Left lobe of liver (tissue), 2 donors: ENCODE measurements at places on chromosomes 11 and 22. TPM values are rescaled to one million over a fixed set of nuclear protein-coding genes. Genes with fewer than 3 reads are reported as not detected.
A peak's percentile ranks its signal among the peaks of the same experiment; 100 is the strongest.

LRRC55 gene
- total RNA-seq, result 0.13 TPM

GRCh38 chr22:25169278-25170031 lies 30.2 kb upstream of the CRYBB3 start:
- DNase-seq, result peak; percentile 97

DNA sequence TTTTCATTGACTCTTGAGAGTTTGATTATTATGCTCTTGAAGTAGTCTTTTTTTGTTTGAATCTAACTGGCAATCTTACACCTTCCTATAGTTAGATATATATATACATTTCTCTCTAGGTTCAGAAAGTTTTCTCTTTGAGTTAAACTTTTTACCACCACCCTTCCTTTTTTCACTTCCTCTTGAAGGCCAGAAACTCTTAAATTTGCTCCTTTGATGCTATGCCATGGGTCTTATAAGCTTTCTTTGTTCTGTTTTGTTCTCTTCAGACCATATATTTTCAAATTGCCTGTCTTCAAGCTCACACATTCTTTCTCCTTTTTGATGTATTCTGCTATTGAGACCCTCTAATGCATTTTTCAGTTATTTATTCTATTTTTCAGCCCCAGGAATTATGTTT lies 513.5 kb upstream of the CNTN5 start:
- DNase-seq, result no peak

MPZL3 gene
- 5.8 TPM for total RNA-seq

GRCh38 chr11:126146454-126147192 lies 64.8 kb downstream of the RPUSD4 start:
- DNase-seq, result no peak

DNA sequence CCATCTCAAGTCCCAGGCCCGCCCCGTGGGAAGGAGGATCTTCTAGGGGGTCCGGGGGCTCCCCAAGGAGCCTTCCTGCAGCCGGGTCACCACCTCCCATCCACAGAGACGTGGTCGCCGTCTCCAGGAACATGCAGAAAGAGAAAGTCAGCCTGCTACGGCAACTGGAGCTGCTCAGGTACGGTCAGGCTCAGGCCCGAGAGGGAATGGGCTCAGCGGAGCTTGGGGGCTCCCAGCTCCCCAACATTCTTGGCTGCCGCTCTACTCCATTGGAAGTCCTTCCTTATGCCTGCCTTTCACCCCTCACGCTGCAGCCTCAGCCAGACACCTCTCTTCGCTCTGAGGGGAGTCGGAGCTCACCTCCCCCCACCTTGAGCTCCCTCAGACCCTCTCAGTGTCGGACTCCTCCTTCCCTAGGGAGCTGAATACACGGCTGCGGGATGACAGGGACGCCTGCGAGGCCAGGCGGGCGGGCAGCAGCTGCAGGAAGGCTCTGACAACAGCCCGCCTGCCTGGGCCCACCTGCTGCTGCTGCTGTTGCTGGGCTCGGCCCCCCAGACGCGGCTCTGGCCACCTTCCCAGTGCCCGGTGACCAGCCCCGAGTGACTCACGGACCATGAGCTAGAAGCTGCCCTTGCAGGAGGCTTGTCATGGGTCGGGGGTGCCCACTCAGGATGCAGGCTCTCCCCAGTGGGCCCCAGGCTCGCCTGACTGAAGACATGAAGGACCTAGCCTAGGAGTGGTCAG lies 1.5 kb upstream of the CD151 start:
- DNase-seq, result peak; percentile 53

- no peak for DNase-seq
Measured at GRCh38 chr11:42593441-42593840, 718.4 kb upstream of the API5 start.

ENTHD1 gene
- total RNA-seq, result not detected

GRCh38 chr11:37115963-37116362 lies 517.9 kb upstream of the RAG2 start:
- DNase-seq, result no peak

- DNase-seq, result peak; percentile 19
Measured at GRCh38 chr11:1326435-1327063, 17.1 kb upstream of the TOLLIP start.

DNA sequence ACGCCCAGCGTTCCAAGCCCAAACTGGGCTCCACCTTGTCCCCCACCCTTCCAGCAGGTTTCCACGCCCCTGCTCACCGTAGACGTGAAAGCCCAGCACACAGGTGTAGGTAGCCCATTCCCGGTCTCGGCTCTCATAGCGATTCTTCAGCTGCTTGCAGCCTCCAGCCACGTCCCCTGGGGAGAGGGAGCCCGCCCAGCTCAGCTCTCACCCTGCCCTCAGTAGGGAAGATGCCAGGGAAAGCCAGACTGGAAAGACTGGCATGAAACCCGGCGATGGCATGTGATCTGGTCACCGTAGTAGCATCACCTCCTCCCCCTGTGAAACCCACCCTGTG lies 1.4 kb upstream of the MTA2 start:
- DNase-seq, result no peak

- no peak for DNase-seq
Measured at GRCh38 chr22:42623301-42623751, 8.6 kb upstream of the POLDIP3 start.

DNA sequence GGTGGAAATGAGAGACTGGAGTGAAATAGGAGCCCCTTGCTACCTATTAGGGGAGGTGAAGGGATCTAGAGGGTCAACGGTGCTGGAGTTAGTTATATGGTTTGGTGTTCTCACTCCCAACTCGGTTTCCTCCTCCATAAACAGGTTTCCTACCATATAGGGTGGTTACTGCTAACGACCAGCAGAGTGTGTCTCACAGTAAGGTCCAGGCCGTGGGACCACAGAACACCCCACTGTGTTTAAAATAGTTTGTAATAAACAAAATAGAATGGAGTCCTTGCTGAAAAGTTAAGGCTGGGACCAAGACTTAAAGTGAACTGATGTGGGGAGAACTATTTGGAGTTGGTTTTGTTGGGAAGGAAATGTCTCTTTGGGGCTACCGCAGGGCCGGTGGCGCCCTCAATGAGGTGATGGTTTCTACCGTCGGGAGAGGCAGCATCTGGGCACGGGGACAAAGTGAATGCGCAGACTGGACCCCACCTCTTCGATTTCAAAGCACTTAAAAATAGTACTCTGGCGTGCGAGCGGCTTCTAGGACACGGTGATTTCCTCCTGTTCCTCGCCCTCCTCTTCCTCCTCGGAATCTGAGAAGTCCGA lies 4.5 kb downstream of the DBX1 start:
- no peak for DNase-seq

- DNase-seq, result no peak
Measured at GRCh38 chr22:37079158-37079557, 27.6 kb downstream of the KCTD17 start.

PATE4 gene
- not detected for total RNA-seq

- DNase-seq, result peak; percentile 85
Measured at GRCh38 chr22:50544078-50544745, 1.5 kb upstream of the KLHDC7B start.

SLC15A3 gene
- total RNA-seq, result 8.8 TPM

MMP11 gene
- total RNA-seq, result 0.38 TPM

GRCh38 chr11:82802710-82803109 lies 69.0 kb upstream of the FAM181B start:
- no peak for DNase-seq

- DNase-seq, result no peak
Measured at GRCh38 chr11:28457481-28458065, 349.4 kb downstream of the METTL15 start.

RAD9A gene
- total RNA-seq, result 14.9 TPM

DNA sequence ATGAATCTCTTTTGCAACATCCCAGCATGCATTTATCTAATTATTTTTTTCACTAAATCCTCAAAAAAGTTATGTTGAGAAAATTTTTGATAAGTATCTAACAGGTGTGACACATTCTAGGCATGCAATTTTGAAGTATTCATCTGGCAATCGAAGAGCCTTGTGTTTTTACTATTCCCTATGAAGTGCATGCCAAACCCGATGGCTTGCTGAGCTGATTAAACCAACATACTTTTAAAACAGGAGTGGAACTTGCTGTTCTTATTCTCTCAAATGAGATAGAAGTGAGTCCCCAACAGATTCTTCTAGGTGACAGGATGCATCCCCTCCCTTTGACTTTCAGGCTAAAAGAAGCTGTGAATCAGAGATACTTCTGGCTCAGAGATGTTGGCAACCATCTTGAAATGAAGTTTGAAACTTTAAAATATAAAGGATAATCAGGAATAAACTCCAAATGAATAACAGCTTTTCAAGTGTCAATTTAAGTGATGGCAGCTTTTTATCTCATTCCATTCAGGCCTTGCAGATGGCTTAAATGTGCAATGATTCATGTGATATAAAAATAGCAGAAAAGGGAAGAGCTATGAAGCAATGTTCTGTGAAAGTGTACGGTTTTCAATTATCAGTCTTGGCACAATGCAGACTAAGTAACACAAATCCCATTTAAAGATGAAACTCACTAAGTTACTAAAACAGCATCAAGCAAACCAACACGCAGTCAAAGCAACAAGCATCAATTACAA lies 67.7 kb downstream of the APOL5 start:
- no peak for DNase-seq

- DNase-seq, result no peak
Measured at GRCh38 chr11:64027651-64028397, 7.9 kb upstream of the FLRT1 start.

DNA sequence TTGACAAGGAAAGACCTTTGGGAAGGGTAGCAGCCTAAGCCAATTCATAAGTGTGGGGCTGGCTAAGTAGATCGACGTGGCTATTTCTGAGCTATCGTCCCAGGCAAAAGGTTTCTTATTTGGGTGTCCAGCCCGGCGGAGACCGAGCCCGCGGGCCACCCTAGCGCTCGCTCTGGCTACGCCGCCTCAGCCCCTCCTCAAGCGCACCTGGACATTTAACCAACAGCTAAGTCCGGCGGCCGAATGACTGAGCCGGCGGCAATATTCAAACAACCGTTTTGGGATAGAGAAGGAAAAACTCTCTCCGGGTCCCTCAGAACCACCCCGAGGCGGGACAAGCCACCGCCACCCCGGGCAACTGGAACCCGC lies 457 bp downstream of the RNF141 start:
- peak; percentile 71 for DNase-seq

DNA sequence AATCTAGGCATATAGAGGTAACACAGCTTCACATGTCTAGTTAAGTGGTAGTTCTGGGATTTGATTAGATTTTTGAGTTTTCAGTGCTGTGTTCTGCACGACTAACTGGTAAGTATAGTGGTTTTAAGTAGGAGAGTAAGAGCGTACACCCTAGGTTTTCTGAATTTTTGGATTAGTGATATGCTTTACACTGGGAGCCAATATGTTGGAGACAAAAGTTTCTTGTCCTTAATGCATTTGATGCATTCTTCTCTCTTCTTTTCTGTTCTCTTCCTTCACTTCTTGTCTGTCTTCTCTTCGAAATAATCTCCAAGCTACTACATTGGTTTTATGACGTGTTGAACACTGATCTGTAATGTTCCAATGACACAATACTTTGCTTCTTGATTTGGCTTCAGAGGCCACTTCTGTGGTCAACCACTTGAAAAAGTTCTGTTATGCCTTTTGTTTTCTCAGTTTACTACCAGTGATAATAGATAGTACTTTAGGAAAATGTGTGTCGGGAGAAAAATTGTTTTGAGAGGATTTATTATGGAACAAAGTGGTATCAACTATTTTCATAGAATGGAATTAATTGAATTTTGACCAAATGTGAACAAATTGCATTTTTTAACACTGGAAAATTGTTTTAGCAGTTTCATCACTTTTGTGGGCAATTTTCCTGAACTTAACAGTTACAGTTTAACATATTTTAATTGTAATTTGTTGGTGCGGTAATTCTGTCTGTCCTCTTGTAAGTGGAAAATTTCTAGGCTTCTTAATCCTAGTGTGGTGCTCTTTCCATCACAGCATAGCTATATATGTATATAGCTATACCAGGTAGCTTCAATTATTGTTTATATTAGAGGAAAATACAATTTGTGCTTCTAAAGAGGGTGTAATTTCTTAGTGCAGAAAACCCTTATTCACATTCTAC lies 2.6 kb downstream of the PDE3B start:
- DNase-seq, result no peak

- no peak for DNase-seq
Measured at GRCh38 chr22:47902646-47903180, 1140.3 kb downstream of the TBC1D22A start.

SOX6 gene
- total RNA-seq, result 14.1 TPM

GRCh38 chr11:110772863-110773262 lies 60.6 kb upstream of the ARHGAP20 start:
- no peak for DNase-seq

ADAMTS15 gene
- 0.15 TPM for total RNA-seq

- no peak for DNase-seq
Measured at GRCh38 chr11:117941976-117942654, 12.9 kb upstream of the TMPRSS13 start.

DNA sequence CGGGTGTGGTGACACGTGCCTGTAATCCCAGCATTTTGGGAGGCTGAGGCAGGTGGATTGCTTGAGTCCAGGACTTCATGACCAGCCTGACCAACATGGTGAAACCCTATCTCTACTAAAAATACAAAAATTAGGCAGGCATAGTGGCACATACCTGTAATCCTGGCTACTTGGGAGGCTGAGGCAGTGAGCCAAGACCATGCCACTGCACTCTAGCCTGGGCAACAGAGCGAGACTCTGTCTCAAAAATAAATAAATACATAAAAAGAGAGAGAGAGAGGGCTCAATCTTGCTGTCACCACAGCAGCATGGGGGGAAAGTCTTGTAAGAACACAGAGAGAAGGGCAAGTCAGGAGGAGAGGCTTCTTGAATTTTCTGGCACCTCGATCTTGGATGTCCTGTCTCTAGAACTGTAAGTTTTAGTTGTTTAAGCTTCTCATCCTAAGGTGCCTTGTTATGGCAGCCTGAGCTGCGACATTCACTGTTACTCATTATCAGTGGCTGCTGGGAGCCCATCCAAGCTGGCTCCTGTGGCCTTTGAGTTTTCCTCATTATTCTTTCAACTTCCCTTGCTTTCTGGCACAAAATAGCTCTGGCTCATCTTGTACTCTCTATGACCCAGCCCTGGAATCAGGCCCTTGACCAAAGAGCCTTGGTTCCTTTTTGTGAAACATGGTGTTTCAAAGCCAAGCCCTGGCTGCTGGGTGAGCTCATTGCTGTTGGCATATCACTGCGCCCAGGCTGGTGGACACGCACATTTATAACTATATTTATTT lies 8.0 kb upstream of the PSMC3 start:
- peak; percentile 92 for DNase-seq
